ENCODE measurements at places on chromosomes 4 and X.
A peak's percentile ranks its signal among the peaks of the same experiment; 100 is the strongest.

DNA sequence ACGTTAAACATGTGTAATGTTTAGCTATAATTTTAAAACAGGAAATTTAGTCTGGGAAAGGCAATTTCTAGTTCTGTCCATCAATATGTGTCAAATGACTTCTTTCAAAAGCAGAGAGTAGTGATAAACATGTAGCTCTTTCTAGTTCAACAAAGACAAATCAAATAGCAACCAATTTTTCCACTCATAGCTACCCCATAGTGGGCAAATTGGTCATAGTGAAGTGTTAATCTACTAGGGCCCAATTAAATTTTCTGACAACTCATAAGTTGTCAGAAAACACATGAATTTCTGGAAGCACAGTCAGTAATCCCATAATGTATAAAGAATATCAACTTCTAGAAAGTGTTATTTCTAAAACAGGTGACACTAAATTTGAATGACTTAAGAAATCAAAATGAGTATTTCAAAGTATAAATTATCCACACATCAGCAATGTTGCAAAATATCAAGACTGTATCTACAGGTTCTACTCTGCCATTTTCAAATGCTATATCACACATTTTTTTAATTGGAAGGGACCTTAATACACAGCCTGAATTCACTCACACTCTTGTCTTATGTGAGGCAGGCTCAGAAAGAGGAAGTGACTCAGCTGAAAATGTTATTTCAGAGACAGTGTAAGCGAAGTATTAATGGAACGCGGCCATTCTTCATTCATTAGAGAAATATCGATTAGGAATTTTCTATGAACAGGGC is 7.7 kb downstream of the OCIAD2 start:
- no peak for DNase-seq

DNA sequence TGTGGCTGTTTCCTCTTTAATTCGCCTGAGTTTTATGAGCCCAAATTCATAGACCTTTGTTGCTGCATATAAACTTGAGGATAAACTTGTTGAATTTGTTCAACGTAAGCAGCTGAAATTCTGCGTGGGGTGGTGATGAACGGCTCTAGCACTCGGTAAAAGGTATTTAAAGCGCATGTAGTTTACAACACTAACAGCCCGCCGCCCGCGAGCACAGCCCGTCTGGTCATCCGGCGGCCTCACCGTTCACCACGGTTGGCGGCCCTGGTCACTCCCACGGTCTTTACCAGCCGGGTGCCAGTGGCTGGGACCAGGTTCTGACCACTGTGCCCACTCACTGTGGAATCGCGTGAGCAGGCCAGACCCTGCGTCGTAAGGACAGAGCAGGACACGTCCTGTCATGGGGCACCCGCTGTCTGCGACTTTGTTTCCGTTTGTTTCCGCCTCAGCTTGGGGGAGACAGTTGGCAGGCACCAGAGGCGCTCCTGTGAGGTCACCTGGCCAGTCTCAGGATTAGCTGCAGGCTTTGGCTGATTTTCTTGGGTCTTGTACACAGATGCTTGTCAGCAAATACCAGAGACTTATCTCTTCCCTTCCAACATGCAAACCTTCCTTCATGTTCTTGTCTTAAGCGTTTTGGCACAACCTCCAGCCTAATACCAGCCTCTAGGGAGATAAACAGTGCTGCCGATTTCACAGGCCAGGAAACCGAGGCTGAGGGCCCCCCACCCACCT is 36.8 kb upstream of the SPON2 start:
- peak; percentile 52 for DNase-seq

DNA sequence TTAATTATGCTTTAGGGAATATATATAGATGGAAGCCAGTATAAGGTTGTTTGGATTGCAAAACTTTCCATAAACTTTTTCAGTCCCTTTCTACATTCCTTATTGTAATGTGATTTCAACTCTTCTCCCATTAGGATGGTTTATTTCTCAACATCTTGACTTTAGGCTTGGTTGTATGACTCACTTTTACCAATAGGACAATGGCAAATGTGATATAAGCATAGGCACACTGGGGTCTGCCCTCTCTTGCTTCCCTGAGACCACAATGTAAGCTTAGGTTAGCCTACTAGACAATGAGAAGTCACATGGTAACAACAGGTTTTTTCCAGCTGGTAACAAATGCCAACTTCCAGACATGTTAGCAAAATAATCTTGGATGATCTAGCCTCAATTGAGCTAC is 163.3 kb upstream of the RBPJ start:
- no peak for DNase-seq

- DNase-seq = peak; percentile 83
Measured at GRCh38 chrX:115898382-115899001, 272.1 kb upstream of the AGTR2 start.

- DNase-seq = no peak
Measured at GRCh38 chr4:135338181-135338580, 1136.6 kb upstream of the PABPC4L start.

DNA sequence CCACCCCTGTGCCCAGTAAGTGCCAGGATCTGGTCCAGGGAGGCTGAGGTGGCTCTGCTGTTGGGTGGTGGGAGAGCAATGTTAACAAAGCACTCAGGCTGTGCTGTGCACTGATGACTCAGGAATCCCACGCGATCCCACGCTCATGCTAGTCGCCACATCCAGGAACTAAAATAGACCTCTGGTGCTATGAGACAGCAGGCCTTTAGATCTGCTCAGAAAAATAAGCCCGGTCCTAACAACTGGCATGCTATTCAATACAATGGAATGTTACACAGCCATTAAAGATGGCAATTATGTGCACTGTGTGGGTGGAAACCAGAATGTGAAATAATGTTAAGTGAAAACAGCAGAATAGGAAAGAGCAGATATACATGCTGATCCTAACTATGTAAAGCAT is 26.0 kb downstream of the ARL13A start:
- DNase-seq = no peak

GRCh38 chrX:120677004-120677652 is 47.3 kb upstream of the C1GALT1C1 start:
- DNase-seq = no peak

- no peak for DNase-seq
Measured at GRCh38 chr4:19969492-19969891, 282.2 kb upstream of the SLIT2 start.
